ENCODE measurements at places on chromosomes 13 and 19.
A peak's percentile ranks its signal among the peaks of the same experiment; 100 is the strongest.

- DNase-seq = no peak
These were observed 129.3 kb upstream of the SERP2 start for GRCh38 chr13:44244288-44244687.

DNA sequence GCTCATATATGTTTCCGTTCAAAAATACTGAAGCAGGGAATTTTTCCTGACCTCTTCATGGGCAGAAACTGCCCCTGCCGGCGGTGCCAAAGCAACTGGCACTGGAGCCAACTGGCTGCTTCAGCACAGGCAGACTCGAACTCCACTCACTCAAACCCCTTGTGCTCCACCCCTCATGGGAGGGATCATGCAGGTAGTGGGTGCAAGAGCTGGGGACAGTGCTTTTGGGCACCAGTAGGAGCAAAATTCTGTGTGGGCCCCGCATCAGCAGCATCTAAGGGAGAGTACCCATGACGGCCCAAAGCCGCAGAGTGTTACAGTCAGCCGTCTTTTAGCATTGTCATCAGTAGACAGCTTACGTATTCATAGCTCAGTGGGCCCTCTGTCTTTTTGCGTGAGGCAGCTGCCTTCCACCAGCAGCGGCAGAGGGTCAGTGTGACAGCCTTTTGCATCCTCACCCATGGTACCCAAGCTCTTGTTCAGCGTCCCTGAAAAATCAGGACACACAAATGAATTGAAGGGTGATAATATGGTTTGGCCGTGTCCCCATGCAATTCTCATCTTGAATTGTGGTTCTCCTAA is 393.8 kb downstream of the SLITRK6 start:
- DNase-seq = no peak

DNA sequence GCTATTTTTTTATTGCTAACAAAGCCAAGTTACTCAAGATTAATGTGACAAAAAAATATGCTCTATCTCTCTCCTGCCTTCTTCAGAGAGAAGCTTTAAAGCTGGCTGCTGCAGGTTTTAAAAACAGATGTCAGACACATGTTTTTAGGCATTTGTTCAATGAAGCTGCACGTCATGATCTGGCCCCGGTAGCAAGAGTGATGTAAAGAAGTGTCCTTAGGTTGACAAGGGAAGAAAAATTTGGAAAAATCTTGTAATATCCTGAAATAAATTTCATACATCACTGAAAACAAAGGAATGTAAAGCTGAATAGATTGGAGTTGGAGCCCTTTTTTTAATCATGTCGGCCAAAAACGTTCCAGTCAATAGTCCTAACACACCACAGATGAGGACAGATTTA is 531.4 kb upstream of the NBEA start:
- DNase-seq = no peak

GRCh38 chr19:38263689-38264485 is 486 bp upstream of the SPINT2 start:
- peak; percentile 93 for DNase-seq

- DNase-seq = no peak
These were observed 1.2 kb upstream of the KATNAL1 start for GRCh38 chr13:30308548-30308947.

DNA sequence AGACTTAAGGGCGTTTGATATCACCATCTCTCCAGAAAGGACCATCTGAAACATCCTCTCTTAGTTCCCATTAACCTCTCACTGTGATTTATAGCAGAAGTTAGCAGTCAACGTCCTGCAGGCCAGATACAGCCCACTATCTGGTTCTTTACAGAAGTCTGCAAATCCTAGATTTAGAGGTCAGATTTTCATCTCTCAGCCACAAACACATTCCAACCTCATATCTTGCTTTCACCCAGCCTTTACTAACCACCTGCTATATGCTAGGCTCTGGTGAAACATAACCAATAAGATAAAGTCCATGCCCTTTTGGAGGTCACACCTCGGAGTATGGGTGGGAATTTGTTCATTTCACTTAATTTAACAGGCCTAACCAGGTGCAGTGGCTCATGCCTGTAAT is 76.8 kb upstream of the CACNA1A start:
- no peak for DNase-seq

- no peak for DNase-seq
These were observed 75.3 kb downstream of the TEX29 start for GRCh38 chr13:111395511-111396393.

DNA sequence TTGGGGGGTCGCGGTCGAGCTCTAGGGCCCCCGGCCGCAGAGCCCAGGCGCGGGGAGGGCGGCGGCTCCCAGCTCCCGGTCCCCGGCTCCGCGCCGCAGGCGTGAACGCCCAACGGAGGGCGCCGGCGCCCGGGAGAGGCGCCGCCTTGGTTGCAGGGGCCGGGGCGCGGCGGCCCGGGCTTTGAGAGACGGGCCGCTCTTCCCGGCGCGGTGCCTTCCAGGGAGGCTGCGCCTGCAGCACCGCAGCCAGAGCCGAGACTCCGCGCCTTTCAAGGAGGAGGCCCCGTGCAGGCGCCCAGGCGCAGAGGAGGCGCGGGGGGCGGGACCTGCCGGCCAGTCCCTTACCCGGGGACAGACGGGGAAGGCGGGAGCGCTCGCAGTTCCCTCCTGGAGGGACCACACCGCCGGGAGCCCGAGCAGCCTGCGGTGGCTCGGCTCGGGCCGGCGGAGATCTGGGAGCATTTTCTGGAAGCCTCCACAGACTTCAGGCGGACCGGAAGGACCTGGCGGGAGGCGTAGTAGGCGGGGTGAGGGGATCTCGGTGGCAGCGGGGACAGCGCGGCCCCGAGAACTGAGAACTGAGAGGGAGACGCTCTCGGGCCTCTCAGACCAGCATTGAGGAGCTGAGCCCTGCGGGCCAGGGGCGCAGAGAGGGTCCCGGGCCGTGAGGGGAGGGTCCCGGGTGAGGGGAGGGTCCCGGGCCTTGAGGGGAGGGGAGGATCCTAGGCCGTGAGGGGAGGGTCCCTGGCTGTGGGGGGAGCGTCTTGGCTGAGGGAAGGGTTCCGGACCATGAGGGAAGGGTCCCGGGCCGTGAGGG is 25.5 kb upstream of the MCF2L start:
- no peak for DNase-seq

DNA sequence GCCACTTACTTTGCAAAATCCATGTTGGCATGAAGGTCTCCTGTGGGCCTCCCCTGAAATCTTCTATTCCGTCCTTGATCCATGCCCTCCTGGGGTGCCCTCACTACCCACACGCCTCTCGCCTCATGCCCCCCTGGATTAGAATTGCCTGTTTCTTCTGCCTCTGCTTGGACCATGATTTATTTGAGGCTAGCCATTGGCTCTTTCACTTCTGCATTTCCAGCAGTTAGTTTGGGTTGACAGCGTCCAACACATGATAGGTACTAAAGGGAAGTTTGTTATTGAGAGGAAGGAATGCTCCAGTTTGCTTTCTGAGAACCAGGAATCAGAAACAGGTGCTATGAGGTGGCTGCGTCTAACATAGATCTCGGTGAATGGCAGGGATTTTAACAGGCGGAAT is 30.5 kb upstream of the TPTE2 start:
- no peak for DNase-seq

- DNase-seq = no peak
These were observed 10.3 kb downstream of the DNAJB1 start for GRCh38 chr19:14507704-14508542.

- no peak for DNase-seq
These were observed 1886.1 kb downstream of the PCDH9 start for GRCh38 chr13:65343898-65344663.

GRCh38 chr19:12139269-12139668 is 881 bp downstream of the ZNF20 start:
- no peak for DNase-seq

DNA sequence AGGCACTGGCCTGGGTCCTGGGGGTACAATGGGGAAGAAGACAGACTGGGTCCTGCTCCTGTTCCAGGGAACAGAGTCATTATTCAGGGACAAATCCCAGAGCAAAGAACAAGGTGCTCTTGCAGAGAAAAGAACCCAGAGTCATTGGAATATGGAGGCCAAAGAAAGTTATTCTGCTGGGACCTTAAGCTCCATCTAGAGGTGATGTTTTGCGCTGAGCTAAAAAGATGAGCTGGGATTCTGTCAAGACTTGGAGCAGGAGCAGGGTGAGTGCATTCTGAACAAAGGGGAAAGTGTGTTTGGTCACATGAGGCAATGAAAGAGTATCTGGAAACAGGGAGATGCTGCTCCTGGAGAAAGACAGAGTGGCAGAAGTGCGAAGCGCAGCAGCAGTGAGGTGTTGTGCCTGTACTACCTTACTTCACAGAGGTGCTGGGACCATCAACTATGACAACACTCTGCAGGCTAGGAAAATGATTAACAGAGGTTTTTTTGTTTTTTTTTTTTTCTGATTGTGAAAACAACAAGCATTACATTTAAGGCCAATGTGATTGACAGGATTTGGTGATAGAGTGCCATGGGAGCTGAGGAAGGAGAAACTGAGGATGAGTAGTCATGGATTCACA is 95.3 kb upstream of the TNFSF11 start:
- DNase-seq = no peak

- DNase-seq = no peak
These were observed 27.8 kb downstream of the COG3 start for GRCh38 chr13:45492538-45492937.

DNA sequence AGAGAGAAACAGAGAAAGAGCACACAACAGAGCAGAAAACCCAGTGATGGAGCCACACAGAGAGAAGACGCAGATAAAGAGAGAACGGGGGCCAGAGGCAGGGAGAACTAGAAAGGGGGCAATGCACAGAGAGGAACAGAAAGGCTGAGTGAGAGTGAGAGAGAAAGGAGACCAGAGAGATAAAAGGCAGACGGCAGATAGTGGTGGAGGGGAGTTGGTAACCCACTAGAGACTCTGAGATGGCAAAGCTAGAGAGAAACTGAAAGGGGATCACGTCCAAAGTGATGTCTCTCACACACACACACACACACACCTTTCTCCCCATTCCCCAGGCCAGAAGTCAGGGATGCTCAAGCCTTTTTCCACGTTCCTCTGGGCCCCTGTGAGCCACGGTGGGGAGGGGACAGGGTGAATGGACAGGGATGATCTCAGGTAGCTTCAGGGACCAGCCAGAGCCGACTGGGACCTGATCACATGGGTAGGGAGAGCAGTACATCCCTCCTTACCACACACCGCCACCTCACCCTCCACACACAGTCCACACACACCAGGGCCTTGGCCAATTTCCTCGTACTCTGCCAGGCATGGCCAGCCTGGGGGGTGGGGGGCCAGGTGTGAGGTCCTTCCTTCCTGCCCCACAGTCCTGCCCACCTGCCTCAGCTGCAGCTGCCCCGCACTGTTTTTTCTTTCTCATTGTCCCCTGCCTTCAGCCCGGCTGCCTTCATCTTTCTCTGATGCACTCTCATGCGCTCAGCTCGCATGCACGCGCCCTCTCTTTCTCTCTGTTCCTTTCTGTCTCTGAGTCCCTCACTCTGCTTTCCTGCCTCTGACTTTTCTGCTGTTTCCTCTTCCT is 22.5 kb upstream of the POU2F2 start:
- peak; percentile 84 for DNase-seq

DNA sequence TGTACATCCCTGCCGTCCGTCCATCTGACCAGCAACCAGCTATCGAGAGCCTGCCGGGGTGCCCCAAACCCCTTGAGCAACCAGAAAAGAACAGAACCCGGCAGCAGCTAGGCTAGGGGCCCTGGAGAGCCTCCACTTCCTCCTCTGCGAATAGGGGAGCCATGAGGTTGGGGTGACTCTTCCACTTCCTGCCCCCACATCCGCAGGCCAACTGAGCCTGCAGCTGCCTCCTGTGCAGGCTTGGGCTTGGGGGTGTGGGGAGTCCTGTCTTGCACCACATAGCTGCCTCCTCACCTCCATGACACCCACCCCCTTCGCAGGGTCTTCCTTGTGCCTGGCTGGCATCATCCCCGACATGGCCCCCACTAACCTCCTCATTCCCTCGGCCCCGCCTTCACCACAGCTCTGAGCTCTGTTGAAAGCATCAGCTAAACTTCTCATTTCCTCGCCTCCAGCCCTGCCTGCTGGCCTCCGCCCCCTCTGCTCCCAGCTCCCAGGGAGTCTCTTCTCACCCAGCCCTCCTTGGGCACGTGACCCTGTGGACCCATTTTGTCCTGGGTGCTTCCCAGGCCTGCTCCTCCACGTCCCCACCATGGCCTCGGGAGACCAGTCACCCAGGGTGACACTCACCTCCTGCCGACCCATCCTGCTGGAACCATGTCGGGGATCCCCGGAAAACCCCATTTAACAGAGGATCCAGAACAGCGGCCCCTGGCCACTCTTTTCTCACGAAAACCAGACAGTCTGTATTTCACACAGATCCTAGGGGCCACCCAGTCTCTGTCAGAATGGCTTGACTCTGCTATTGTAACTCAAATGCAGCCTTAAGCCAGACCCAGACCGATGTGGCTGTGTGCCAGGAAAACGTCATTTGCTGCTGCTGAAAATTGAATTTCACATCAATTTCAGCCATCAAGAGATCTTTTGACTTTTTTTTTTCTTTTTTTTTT is 50.4 kb downstream of the MYO9B start:
- no peak for DNase-seq

GRCh38 chr13:42973581-42973980 is 18.5 kb downstream of the EPSTI1 start:
- no peak for DNase-seq

- DNase-seq = no peak
These were observed 13.5 kb downstream of the BRSK1 start for GRCh38 chr19:55297267-55297666.

DNA sequence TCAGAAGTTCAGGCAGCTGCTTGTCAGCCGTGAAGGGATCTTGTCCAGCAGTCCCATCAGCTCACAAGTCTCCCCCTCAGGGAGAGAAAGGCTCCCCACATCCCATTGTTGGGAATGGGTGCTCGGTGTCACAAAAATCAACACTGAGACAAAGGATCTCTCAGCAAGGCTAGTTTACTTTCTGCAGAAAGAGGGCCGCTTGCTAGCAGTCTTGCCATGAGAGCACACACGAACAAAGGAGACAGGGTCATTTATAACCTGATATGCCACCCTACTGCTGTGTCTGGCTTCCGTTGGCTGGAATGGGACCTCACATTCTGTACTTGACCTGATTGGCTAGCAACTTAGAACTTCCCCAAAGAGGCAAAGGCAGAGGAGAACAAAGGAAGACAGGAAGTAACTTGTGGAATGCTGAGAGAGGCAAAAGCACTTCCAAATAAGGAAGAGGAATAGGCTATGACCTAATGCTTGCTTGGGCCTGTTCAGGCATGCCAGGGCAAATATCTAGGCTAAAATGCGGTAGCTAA is 8.7 kb upstream of the IGFL3 start:
- peak; percentile 99 for DNase-seq

DNA sequence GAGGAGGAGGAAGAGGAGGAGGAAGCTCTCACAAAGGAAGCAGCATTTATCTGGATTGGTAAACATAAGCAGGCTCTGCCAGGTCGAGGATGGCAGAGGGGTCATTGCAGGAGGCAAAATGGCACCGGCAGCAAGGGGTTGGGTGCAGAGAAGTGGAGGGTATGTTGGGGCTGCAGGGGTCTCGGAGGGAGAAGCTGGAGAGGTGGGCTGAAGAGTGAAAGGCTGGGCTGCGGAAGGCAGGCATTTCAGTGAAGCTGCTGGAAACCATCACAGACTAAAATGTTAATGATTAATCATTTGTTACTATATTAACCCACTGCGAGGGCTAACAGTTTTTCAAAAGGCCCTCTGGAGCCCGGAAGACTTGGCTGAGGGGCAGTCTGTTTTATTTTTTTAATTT is 24.6 kb downstream of the TPT1 start:
- no peak for DNase-seq

GRCh38 chr19:14449321-14449720 is 16.2 kb downstream of the PKN1 start:
- DNase-seq = no peak
